ENCODE measurements at places on chromosomes 3 and 15.

DNA sequence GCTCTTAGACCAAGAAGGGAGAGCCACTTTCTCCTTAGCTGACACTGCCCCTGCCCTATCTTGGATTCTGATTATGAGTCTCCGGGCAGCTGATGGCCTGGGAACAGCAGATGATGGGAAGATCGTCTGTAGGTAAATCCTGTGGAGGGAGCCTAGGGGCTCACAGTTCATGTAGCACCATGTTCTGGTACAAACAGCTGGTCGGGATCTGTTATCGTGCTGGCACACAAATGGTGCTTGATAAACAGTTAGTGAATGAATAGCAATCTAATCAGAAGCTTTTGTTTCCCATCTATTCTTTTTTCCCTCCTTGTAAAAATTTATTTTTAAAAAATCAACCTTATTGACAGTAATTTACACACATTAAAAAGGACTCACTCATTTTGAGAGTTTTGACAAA is 26.8 kb downstream of the CDCP1 start:
- no peak for DNase-seq

DNA sequence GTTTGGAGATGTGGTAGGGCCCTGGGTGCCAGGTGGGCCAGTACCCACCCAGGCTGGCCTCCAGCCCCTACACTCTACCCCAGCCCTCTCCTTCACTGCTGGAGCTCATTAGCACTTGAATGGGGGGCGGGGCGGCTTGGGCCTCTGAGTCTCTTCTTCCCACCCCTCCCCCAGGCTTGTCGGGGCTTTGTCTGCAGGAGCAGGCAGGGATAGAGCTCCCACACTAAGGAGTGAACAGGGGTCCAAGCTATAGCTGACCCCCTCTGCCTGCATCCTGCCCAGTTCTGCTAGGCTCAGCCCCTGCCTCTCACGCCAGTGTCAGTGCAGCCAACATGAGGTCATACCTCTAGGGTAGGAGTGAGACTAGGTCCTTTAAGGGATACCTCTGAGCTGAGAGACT is 5.2 kb downstream of the GNAI2 start:
- no peak for DNase-seq

DNA sequence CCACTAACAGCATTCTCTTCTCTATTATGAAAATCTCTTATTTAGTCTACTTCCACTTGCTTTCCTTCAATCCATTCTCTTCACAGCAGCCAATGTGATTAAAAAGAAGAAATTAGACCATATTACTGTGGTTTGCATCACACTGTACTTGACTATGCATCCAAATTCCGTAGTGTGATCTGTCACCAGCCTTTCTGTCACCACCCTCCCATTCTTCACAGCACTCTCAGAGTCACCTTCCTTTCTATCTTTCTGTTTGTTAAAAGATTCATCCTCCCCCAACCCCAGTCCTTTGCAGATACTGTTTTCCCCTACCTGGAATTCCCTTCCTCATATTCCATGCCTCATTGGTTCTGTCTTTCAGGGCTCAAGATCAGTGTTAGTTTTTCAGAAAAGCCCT is 55.0 kb upstream of the ABHD10 start:
- no peak for DNase-seq

GRCh38 chr3:33145221-33145900 is 31.5 kb downstream of the CRTAP start:
- no peak for DNase-seq

DNA sequence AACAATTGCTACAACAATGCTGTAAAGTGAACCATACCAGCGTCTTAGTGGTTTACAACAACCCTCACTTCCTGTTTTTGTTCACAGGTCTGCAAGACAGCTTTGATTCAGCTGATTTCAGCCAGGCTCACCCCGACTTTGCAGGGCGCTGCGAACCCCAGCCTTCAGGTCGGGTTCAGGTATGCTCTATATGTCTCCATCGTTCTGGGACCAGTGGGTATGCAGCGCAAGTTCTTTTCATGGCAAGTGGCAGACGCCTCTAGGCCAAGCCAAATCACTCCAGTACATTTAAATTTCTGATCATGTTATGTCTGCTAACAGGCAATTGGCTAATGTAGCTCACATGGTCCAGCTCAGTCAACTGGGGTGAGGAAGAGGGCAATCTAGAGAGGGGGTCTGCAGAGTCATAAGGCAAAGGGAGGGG is 52.4 kb upstream of the RGMA start:
- no peak for DNase-seq

DNA sequence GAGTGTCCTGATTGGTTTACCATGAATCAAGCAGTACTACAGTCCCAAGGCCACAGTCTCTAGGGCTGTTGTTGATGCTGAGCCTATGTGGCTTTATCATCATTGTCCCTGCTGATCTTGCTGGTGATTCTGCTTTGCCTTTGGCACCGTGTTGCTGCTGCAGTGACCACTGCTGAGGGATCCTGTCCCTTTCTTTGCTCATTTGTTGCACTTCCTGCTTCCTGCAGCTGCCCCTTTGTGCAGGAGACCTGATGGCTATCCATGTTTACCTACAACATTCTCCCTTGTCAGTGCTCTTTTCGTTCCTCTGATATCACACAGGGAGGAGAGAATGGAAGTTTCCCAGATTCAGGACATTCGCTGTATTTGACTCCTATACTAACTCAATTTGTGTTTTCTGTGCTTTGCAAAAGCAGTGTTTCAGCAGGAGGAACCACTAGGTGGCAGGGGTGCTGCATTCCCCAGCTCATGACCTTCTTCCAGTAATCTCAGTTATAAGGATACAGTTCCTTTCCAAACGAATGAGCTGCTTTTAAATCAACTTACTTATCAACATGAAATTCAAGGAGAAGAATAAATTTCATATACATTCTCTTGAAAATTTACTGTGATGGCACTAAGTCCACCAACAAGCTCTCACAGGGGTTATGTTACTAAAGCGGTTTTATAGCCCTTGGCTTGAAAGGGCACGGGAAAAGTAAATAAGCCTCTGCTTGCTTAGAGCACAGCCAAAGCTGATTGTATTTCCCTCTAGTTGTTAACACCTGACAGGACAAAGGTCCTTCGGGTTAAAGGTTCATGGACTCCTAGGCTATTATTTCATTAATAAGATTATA is 9.7 kb upstream of the THUMPD3 start:
- DNase-seq, result peak; percentile 72

DNA sequence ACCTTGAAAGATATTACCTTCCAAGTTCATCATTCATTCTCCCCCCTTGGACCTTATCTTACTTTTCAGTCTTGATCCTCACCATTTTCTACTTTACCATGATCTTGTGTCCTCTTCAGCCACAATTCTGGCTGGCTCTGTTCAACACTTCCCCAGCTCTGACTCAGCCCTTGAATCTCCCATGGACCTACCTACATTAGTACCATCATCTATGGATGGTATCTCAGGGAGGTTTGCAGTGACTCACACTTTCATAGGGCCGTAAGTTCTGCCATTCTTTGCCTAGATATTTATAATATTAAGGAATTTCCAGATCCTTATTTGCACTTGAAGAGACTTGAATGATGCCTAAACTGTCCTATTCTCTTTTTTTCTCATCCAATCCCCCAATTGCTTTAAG is 213.7 kb upstream of the RORA start:
- no peak for DNase-seq

- DNase-seq, result no peak
Observed at GRCh38 chr3:170144437-170144843, 37.1 kb downstream of the PHC3 start.

- DNase-seq, result no peak
Observed at GRCh38 chr15:47184908-47185801, 532.1 kb upstream of the SEMA6D start.

- no peak for DNase-seq
Observed at GRCh38 chr3:156371701-156372100, 183.2 kb downstream of the SSR3 start.

DNA sequence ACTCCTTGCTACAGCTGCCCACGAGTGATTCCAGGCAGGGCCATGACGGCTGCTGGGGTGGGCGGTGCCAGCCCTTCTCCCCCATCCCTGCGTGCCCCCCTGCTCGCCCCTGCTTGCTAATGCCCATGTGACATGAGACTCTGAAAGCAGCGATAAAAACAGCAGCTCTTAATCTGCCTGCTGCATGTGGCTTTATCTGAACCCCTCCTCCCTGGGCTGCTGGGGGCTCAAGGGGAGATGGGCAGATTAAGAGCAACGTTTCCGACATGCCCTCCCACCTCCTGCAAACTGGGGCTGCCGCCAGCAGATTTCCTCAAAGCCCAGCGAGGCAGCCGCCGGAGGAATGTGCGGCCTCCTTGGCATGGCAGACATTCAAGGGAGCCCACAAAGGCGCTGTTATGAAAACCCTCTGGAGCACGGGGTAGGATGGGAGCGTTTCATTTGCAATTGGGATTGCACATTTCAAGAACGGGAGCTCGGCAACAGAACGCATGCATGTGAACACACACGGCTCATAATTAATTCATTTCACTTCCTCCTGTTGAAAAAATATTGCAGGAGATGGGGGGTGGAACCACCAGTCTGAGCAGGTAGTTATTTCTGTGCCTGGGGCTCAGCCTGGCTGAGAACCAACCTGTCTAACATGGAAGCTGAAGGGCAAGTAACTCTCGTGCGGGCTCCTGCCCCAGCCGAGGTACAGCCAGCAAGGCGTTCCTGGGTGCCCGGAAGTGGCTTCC is 504.2 kb upstream of the PROK2 start:
- peak; percentile 87 for DNase-seq

DNA sequence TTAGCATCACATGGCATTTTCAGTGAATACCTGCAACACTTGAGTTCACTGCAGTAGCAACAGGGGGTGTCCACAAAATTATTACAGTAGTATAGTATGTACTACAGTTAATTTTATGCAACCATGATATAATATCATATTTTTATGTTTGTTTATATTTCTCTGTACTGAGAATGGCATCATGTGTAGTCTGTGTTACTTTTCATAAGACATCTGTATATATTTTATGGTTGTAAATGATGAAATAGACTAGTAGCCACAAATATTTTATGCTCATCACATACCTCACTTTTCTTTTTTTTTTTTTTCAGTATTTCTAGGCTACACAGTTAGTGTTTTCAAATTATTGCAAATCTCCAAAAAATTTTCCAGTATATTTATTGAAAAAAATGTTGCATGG is 22.4 kb downstream of the PHLDB2 start:
- no peak for DNase-seq

- DNase-seq, result no peak
Observed at GRCh38 chr3:128994173-128994512, 267 bp upstream of the CFAP92 start.

- no peak for DNase-seq
Observed at GRCh38 chr15:94385441-94385840, 154.1 kb downstream of the MCTP2 start.

- DNase-seq, result peak; percentile 53
Observed at GRCh38 chr3:114624047-114624445, 330.2 kb downstream of the TIGIT start.

DNA sequence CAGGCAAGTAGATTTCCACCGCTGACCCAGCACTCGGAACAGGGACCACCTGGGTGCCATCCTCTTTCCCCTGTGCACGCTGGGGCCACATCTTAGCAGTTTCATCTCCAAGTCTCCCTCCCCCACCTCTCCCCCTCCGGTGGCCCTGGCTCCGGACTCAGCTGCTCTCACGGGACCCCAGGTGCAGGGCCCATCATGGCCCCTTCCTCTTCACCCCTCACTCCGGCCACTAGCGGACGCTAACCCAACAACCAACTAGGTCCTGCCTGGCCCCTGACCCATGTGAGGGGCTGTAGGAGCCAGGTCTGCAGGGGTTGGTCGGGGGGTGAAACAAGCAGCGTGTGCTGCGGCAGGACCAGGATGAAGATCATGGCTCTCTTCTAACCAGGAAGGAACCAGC is 31.3 kb upstream of the IQSEC1 start:
- no peak for DNase-seq

DNA sequence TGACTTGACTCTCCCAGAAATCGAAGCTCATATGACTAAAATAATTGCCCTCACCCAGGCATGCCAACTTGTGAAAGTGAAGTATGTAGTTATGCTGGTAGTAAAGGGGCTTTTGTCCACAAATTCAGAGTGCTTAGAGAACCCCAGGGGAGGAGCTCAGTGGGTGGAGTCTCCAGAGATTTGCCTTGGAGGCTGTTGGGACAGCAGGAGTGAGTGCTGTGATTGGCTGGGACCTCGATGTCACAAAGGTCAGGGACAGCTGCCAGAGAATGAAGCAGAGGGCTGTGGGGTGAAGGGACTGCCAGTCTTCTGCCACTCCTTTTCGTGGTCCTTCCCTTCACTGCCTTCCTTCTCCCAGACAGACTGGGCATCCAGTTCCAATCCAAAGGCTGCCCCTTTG is 49.8 kb downstream of the ZNF445 start:
- no peak for DNase-seq

DNA sequence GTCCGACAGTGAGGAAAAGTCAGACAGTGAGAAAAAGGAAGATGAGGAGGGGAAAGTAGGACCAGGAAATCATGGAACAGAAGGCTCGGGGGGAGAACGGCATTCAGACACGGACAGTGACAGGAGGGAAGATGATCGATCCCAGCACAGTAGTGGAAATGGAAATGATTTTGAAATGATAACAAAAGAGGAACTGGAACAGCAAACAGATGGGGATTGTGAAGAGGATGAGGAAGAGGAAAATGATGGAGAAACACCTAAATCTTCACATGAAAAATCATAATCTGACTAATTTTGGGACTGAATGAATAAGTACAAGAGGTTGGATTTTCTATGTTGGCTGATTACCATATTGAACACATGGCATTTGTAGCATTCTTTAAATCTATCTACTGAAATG is 26.2 kb downstream of the SEC62 start:
- no peak for DNase-seq

- DNase-seq, result no peak
Observed at GRCh38 chr3:23760325-23760724, 45.4 kb upstream of the UBE2E1 start.

- peak; percentile 13 for DNase-seq
Observed at GRCh38 chr3:81823882-81824395, 62.5 kb upstream of the GBE1 start.

GRCh38 chr3:67489816-67490215 is 164.6 kb downstream of the SUCLG2 start:
- DNase-seq, result no peak

DNA sequence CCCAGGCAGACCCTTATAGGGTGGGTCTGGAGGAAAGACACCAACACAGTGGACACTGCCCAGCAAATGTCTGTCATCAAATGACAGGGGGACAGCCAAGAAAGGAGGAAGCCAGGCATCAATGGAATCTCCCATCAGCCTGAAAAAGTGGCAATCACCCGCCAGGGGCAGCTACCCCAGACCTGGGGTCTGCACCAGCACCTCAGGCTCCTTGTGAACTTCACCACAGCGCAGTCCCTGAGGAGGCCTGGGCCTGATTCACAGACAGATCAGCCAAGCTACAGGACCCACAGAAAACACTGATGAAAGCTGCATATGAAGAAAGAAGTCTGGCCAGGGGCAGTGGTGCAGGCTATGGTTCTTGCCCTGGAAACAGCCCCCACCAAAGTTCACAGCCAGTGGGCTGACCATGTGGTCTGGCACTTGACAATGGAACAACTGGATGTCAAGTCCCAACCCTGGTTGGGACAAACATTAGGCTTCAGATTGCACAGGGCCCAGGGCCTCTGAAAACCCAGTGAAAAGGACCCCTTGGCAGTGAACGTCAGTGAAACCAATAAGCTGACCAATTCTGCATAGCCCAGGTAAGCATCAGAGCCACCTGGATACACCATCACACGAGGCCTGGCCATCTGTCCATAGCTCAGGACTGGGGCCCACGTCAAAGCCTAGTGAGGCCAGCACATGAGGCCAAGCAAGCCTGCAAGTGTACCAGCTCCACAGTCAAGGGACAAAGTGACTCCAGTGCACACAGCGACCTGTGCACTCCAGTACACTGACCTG is 29.1 kb downstream of the ALS2CL start:
- no peak for DNase-seq

- no peak for DNase-seq
Observed at GRCh38 chr3:133066026-133066425, 27.8 kb downstream of the TMEM108 start.

GRCh38 chr3:55556619-55557537 is 69.8 kb upstream of the WNT5A start:
- no peak for DNase-seq
